Lung microvascular endothelial cell (primary cell): ENCODE measurements at places on chromosomes 12 and 14.

- no peak for DNase-seq
Observed at GRCh38 chr14:87059060-87059839, 933.7 kb downstream of the GALC start.

DNA sequence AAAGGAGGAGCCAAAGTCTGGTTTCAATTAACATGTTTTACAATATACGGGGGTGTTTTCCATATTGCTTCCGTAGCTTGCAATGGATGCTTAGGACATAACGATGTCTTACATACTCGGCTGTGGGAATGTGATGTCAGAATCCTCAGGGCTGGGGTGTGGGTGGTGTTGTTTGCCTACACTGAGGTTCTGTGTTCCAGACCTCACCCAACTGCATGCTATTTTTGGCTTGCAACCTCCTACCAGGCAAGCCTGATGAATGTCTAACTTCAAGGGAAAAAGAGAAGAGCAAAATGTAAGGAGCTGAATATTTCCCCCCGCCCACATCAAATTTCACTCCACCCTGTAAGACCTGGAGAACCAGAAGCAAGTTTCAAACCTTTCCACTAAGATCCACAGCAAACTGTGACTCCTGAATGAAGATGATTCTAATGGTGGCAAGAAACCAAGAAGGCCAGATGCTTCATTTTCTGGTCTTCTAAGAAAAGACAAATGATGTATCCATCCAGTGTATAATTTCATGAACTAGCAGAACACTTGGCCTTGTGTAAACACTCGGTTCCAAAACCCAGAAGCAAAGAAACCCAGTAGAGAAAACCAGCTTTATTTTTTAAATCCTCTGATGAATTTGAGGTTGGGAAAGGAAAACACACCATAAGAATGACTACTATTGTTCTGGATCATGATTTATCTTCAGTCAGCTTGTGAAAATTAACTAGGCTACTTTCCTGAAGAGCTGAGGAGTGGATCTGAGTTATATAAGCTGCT is 227.9 kb downstream of the DACT1 start:
- no peak for DNase-seq

GRCh38 chr14:71688576-71688975 is 243.7 kb upstream of the RGS6 start:
- no peak for DNase-seq

GRCh38 chr14:98736701-98737338 is 535.2 kb downstream of the BCL11B start:
- no peak for DNase-seq

DNA sequence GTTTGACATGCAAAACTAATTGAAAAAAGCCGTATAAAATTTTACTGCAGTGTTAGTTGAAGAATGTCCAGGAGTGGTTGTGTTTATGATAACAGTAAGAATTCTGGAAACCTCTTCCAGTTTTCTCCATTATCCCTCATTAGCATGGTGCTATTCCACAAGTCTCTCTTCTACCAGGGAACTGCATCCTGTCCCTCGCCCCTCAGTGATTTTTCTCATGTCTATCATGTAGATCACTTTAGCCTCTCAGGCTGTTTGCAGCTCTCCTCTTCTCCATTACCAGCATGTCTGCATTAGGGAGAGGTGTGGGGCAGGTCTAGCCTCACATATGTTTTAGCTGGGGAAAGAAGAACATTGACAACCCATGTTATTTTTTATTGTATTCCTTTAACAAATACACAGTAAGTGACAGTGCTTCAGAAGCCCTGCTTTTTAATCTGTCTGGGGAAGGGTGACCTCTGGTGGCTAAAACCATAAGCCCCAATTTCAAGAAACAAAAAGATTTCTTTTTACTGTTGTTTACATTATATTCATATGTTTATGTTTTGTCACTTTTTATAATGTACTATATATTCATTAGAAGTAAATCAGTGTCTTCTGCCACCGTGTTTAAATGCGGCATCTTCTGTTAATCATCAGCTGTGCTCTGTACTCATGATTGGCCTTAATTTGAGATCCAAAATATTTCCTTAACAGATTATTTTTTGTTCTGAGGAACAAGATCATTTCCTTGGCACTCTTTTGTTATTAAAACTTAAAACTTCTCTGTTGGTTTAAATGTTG is 70.7 kb downstream of the RASSF8 start:
- peak; percentile 75 for DNase-seq

GRCh38 chr14:90576581-90576980 is 179.8 kb downstream of the CALM1 start:
- no peak for DNase-seq

DNA sequence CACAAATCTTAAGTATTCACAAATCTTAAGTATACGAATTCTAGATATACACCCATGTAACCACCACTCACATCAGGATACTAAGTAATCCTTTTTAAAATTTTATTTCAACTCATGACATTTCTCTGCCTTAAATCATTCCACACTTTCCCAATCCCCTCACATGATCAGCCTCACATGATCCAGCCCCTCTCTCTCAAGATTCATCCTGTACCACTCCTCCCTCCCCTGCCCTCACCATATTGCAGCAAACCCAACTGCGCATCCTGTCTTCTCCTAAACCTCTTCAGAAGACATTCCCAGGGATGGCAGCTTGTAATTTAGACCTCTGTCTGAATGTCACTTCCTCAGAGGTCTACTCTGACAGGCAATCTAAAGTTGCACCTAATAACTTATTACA is 1.7 kb upstream of the EIF4B start:
- DNase-seq: no peak

DNA sequence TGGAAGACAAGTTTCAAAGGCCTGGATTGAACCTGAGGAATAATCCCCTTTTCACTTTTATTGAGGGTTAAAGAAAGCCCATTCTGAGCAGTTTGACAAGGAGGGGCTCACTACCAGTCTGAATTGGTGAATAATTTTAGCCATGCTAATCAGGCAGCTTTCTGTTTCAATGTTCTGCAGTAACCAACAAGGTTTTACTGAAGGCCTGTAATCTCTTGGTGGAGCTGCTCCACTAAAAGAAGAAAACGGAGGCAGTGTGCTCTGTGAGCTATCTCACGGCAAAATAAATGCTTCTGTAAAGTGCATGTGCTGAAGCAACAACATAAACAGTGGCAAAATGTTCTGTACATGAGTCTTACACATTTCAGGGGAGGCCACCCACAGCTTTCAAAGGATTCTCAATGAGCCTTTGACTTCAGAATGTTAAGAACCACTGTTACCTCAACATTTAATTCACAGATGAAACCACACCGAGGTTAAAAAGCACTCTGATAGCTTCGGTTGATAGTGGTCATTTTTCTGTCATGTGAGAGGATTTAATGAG is 111.2 kb downstream of the LRIG3 start:
- no peak for DNase-seq

DNA sequence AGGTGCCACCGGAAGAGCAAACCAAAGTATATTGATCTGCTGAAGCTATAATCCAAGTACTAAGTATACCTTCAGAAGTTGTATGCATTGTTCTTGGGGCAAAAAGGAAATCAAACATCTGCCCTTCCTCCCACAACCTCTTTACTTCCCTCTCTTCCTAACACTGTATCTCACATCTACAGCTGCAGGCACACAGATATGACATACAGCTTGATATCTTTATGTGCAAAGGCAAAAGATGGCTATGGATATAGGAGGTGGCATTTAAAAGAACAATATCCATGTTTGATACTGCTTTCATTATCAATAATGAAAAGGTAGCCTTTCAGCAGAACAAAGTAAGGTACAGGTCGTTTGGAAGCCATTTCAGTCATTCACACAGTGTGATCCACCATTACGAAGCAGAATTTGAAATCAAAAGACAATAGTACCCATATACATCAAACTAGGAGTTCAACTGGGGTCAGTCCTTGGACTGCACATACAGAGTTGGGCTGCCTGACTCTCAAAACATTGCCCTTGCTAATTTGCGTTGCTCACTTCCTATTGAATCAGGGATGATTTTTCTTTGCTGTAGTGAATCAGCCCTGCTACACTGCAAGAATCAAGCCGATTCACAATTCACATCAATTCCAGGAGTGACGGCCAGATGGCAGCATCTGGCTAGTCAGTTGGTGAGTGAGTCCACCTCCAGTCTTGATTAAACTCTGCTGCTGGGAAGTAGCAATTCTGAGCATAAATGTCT is 8.9 kb downstream of the ANG start:
- DNase-seq: peak; percentile 84

DNA sequence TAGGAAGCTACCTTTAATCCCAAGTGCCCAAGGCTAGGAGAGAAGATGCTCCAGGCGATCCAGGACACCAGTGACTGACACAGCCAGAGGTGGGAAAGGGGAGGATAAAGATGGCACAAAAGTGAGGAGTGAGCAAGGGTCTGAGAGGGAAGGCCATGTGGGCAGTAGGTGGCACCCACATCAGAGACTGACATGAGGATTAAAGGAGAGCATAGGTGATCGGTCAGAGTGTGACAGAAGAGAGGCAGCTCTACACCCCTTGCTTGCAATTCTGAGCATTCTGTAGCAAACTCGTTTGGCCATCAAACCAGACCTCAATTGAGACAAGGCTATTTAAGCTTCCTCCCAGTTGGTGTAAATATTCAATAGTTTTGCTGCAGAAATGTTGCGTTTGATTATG is 724 bp upstream of the CD27 start:
- DNase-seq: no peak

GRCh38 chr14:70894868-70895267 is 12.4 kb upstream of the PCNX1 start:
- peak; percentile 5 for DNase-seq

GRCh38 chr14:78029601-78030372 is 140.4 kb upstream of the NRXN3 start:
- no peak for DNase-seq

GRCh38 chr14:37056473-37056872 is 115.9 kb downstream of the SLC25A21 start:
- no peak for DNase-seq

DNA sequence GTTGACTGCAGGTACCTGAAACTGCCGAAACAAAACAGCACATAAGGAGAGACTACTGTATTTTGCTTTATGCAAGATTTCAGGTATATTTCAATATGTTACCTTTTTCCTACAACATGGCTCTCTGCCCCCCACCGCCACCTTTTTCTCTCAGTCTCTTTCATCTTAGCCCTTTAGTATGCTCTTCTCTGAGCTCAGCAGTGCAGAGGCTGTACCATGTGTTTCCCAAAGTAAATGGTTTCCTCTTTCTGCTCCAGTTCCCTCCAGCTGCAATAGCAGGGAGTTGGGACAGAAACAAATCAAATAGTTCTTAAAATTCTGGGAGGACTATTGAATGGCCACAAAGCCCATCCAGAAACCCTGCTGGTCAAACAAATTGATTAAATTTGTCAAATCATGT is 4.3 kb downstream of the AMN1 start:
- DNase-seq: no peak

DNA sequence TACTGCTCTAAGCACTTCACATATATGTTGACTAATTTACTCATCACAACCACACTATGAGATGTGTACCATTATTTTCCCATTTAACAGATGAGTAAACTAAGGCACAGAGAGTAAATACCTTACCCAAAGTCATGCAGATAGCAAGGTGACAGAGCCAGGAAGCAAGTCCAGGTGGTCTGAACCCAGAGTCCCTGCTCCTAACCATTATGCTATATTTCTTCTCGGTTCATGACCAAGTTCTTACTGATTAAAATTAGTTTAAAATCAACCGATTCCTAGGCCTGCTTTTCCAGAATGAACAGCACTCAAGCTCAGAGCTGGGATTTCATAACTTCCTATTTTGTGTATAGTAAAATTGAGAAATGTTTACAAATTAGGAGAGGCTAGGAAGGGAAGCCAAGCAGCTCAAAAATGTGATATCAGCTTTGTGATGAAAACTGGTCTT is 85.5 kb upstream of the EGLN3 start:
- no peak for DNase-seq

DNA sequence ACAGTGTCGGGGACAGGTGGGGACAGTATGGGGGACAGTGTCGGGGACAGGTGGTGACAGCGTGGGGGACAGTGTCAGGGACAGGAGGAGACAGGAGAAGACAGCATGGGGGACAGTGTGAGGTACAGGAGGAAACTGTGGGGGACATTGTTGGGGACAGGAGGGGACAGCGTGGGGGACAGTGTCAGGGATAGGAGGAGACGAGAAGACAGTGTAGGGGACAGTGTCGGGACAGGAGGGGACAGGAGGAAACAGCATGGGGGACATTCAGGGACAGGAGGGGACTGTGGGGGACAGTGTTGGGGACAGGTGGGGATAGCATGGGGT is 139.5 kb downstream of the TMEM121 start:
- DNase-seq: no peak

DNA sequence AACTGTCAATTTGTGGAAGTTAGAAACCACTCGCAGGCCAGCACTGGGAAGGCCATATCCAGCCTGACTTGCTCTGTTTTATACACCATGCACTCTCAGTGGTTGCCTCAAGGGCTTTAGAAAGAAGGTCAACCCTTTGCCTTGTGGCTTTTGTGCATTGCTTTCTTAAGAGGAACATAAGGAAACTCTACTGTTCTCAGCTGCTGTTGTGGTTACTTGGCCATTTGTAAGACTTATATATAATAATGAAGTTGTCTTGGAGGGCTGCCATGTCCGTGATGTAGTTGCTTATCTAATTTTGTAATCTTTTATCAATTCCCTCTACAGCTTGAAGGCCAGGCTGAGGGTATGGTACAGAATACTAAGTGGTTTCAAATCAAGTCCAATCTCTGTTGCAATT is 637.8 kb downstream of the DIO2 start:
- DNase-seq: no peak

- DNase-seq: no peak
Observed at GRCh38 chr12:23222801-23223200, 597.8 kb downstream of the ETNK1 start.
